Suprapubic skin (tissue), 4 donors: ENCODE measurements at places on chromosomes 13 and 19.

- no peak for DNase-seq
These were observed 126.7 kb upstream of the MRI1 start for GRCh38 chr19:13637664-13638063.

DNA sequence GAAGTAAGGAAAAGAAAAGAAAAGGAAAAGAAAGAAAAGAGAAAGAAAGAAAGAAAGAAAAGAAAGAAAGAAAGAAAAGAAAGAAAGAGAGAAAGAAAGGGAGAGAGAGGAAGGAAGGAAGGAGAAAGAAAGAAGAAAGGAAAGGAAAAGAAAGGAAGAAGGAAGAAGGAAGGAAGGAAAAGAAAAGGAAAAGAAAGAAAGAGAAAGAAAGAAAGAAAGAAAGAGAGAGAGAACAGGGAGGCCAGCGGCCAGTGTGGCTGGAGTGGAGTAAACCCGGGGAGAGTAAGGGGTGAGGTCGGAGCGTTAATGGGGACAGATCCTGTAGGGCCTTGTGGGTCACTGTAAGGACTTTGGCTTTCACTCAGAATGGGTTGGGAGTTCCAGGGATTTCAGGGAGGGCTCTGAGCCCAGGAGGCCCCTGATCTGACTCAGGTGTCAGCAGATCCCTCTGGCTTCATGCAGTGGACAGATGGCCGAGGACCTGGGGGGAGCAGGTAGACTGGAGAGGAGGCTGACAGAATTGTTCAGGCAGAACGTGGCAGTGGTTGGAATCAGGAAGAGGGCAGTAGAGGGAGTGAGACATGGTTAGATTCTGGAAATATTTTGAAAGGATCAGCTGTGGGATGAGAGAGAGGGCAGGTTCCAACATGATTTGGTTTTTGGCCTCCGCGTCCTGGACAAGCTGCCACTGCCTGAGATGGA lies 19.8 kb upstream of the FXYD3 start:
- DNase-seq, result no peak

DNA sequence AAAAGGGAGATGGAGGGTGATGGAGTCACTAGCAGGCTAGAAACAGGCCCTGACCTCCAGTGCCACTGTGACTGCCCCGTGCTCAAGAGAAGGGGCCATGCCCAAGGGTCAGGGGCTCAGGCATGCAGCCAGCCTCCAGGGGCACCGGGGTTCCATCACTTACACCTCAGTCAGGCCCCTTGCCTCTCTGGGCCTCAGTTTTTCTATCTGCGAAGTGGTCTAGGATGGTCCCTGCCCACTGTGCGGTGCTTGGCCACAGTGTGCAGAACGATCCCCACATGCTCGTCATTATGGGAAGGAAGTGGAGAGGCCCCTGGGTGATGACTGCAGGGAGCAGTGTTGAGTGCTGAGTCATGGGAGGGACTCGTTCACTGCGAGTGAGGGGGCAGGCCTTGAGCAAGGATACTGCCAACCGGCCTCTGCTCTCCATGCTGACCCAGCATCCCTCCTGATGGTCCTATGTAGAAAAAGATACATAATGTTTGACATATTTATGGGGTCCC lies 23.1 kb downstream of the TMED1 start:
- no peak for DNase-seq

- DNase-seq, result no peak
These were observed 11.3 kb downstream of the CACNG6 start for GRCh38 chr19:54002495-54003315.

GRCh38 chr13:73842626-73843025 lies 291.6 kb downstream of the KLF12 start:
- DNase-seq, result no peak

- no peak for DNase-seq
These were observed 915 bp downstream of the SHC2 start for GRCh38 chr19:459724-460511.

DNA sequence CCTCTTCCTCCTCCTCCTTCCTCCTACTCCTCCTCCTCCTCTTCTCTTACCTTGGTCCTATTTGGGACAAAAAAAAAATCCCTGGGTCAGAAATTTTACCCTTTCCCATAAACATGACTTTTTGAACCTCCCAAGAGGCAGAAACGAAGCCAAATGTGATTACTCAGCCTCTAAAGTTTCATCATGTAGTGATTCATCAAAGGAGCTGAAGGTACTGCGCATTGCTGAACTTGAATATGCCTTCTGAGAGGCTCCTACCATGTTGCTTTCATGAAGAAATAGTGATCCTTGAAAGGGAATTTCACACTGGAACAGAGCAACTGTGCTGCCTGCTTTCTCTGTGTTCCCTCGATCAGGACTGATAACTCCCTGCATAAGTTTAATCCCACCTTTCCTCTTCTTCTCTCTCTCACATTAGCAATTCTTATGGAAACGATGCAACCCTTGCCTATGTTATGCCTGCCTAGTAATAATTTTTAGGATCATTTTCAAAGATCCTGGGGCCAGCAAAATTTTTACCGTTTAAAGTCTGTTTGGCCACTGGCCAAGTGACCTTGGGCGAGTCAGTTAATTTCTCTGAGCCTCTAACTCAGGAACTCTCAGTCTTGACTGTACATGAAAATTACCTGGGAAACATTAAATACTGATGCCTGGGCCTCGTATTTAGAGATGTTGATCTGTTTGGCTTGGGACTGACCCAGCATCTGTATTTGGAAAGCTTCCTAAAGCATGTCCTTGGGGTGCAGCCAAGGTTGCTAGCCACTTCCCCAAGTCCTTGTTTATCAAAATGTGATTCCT lies 149.5 kb downstream of the DCT start:
- DNase-seq, result no peak

GRCh38 chr13:24619282-24619681 lies 60.9 kb upstream of the ATP12A start:
- DNase-seq, result no peak

DNA sequence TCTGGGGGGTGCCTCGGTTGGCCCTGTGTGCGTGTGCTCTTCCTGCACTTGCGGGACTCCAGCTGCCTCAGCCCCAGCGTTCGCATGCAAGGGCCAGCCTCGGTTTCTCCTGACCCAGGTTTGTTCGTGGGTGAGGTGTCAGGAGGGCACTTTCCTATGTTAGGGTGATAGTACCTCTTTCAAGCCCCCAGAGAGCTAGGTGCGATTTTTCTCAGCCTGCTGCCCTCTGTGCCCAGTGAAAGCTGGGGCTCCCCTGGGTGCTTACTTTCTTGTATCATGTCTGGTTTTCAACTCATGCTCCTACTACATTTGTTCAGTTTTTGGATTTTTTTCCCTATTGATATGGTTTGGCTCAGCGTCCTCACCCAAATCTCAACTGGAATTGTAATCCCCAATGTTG lies 289.2 kb downstream of the TEX29 start:
- DNase-seq, result no peak

DNA sequence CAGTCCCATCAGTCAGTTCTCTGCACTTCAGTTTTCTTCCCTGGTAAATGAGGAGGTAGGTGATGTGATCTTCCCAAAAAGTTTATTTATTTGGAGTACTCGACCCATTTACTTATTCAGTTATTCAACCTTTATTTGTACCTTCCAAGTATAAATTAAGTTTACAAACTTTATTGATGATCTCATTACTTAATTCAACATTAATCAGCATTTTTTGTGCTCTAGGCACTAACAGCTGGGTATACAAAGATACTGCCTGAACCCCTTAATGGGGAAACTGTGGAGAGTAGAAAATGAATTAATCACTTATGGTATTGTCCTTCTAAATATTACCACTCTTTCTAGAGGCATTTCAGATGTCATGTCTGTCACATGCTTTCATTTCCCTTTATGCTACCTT lies 293.3 kb downstream of the DLEU7 start:
- no peak for DNase-seq

DNA sequence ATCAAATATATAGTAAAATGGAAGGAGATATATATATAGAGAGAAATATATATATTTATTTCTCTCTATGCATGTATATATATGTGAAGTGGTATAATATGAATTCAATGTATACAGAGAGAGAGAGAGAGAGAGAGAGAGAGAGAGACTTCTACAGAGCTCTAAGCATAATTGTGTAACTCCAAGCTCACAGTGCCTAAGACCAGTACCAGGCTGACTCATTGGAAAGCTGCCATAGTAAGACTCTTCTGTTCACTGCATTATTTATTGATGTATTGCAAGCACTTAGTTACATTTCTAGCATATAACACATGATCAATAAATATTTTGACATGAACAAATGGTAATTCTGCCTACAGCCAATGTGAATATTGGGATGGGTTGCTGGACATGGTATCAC lies 1734.7 kb downstream of the SLITRK1 start:
- no peak for DNase-seq

GRCh38 chr13:113120300-113121182 lies 2.1 kb upstream of the F10 start:
- DNase-seq, result peak; percentile 63

GRCh38 chr19:52527956-52528351 lies 486 bp downstream of the ZNF808 start:
- peak; percentile 60 for DNase-seq

DNA sequence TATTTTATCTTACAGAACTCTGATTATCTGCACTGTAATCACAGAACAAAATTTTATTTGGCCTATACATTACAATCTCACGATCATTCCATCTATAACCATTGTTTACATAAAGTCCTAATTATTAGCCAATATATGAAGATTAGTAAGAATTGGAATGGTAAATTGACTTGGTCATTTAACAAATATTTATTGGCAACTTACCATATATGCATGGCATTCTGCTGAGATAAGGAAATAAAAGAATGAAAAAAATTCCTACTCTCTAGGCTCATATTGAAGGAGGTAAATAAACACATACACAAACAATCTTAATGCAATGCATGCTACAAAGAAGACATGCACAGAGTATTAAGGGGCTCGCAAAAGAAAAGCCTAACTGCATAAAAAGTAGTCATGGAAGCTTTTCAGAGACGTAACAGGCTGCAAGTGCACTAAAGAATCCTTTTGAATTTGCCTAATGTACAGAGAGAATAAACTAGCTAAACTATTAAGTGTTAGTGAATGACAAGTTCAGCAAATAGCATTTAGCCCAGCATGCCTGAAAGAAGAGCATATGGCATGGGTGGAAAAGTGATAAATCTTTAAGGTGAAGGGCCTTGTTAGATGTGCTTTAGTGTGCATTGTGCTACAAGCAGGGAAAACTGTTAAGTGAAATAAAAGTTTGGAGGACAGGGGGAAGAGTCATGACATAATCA lies 1131.1 kb downstream of the PCDH9 start:
- DNase-seq, result no peak

GRCh38 chr19:40472516-40472915 lies 5.7 kb downstream of the SPTBN4 start:
- DNase-seq, result no peak

- DNase-seq, result no peak
These were observed 5.3 kb downstream of the SLITRK5 start for GRCh38 chr13:87676254-87677042.

- DNase-seq, result peak; percentile 58
These were observed 1.4 kb downstream of the SPACA6 start for GRCh38 chr19:51694318-51695085.

DNA sequence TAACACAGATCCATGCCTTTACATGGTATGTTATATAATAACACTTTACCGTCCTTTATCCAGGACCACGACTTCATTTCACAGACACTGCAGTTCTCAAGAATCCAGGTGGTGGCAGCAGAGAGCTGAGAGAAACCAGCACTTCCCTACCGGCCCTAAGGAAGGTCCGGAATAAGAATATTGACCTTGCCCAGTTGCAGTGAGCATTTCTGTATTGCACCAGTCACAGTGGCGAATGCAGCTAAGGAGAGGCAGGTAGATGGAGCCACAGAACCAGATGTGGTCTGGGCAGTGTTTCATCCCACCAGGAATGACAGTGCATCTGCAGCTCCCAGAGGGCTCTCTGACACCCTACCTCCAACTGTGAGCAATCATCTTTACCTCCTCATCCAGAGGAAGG lies 44.6 kb downstream of the ZNF787 start:
- DNase-seq, result no peak

DNA sequence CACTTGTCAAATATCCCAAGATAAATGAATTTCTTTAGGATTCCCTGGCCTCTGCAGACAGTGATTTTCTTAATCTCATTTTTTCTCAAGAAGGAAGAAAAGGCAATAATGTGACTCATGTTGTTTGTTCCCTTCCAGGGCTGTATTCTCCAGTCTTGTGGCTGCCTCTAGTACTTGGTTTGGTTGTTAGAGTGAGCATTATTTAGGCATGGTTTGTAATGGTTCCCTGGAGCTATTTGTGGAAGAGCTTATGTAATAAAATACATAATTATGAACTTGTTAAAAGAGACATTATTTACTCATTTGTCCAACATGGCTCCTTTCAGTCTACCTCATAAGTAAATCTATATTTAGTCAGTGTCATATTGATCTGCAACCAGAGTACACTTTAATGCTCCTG lies 270.4 kb downstream of the DCT start:
- DNase-seq, result no peak

DNA sequence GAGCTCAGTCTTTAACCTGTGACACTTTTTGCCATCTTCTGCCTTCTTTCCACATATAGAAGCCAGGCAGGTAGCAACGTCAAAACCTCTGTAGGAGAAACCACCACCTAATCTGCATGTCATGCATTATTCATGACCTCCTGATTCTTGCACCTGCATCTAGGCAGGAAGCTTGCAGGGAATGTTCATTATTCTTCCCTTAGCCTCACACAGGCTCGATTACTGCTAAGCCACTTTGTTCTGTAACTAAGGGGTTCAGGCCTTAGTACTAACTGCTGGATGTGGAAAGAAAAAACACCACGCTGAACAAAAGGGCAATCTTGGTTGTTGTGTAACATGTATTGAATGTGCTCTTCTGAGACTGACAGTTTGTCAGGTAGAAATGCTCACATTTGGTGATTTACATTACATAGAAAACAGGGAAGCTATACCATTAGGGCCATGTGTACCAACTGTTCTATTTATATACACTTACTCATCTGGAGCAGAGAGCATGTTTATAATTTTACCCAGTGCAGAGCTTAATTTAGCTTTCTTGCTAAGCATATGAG lies 366.9 kb downstream of the KLF12 start:
- no peak for DNase-seq

GRCh38 chr19:54023191-54023590 lies 31.8 kb downstream of the CACNG6 start:
- DNase-seq, result no peak

GRCh38 chr13:112722433-112723263 lies 32.8 kb downstream of the ATP11A start:
- no peak for DNase-seq

DNA sequence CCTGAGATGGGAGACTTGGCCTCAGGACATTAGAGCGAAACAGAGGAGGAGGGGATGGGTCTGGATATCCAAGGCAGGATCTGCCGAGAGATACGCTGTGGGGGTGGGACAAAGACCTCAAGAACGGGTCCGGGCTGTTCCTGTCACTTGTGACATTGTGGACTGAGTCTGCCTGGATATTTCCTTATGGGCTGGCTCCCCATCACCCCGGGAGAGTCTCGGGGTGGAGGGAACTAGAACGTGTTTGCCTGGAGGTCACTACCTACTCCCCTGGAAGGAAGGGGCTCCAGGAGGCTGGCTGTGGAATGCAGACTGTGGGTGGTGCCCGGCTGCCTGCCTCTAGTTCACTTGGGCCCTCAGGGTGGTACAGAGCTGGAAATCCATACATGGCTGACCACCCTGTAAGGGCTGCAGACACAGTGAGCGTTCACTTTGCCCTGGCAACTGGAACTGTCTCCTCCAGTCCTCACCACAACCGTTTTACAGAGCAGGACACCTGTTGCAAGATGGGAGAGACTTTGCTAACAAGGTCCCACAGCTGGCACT lies 26.4 kb downstream of the DNM2 start:
- no peak for DNase-seq
